ENCODE measurements at places on chromosomes 6 and 20. TPM values are rescaled to one million over a fixed set of nuclear protein-coding genes. Genes with fewer than 3 reads are reported as not detected.

DNA sequence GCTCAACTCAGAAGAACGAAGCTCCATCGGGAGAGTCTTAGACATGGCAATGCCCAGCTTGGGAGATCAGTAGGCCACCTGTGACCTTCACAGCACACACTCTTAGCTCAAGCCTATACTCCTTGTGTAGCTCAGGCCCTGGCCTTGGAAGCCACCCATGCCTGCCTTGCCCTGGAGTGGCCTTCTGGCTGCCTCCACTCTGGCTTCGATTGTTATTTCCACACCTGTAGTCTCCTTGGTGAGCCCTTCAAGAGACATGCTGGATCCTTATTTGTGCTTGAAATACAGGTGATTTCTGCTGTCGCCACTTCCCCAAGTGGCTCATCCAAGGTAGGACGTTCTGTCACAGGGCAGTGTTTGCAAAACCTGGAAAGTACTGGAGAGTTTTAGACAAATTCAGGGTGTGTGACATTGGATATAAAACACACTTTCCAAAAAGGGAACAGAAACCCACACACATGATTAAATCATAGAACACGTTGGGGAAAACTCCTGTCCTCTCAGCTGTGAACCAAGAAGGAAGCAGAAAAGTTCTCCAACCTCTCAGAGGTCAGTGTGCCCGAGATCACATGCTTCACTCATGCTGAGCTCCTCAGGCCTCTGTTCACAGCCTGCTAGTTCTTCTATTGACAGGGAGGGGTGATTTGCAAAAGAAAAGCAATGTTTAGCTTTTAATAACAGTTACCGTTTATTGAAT, 391.8 kb downstream of the CDC5L start:
- DNase-seq: no peak

GRCh38 chr6:109031416-109031815, 63.2 kb downstream of the SESN1 start:
- no peak for DNase-seq

Gene PROKR2
- not detected for total RNA-seq

Gene CCDC170
- not detected for total RNA-seq

Gene PTK6
- 0.49 TPM for total RNA-seq

Gene CDSN
- total RNA-seq: not detected

DNA sequence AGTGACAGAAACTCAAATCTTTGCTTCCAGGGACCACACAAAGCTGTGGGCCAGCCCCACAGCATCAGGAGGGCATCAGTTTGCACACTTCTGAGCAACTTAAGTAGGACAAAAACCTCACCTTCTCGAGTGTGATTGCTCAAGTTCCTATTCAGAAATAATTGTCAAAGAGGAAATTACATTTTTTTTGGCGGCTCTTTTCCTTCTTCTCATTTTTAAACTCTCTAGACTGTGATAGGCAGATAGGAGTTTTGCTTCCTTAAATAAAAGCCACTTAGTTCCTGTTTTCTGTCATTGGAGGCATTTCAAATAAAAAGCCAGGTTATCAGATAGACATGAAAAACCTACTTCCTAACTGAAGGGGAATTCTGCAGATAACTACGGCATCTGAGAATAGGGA, 11.2 kb upstream of the TAGAP start:
- no peak for DNase-seq

DNA sequence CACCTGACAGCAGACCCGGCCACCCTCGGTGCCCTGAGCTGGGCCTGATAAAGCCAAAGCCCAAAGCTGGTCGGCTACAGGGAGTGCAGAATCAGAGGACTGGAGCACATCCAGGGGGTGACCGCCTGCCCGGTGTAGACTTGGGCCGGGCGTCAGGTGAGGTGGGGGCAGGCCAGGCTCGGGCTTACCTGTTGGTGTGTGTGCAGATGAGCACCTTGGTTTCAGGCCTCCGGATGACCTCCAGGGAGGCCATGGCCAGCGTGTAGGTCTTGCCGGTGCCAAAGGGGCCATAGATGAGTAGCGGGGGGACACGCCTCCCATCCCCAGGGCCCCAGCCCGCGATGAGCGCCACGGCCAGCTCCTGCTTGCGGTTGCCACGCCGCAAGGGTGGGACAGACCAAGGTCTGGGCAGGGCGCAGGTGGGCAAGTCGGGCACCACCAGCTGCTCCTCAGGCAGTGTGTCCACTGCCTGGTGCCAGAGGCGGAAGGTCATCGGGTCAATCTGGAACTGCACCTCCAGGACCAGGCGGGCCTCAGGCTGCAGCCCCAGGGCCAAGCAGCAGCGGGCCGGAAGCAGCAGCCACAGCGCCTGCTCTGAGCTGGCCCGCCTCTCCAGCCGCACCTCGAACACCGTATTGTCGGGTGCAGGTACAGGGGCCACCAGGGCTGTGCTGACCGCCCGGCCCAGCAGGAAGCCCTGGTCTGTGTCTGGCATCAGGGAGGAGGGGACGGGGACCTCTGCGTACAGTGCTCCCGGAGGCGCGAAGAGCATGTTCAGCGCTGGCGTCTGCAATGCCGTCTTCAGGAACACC, 5.7 kb downstream of the HELZ2 start:
- DNase-seq: no peak

- DNase-seq: no peak
Observed at GRCh38 chr6:97668716-97669115, 385.7 kb upstream of the MMS22L start.

DNA sequence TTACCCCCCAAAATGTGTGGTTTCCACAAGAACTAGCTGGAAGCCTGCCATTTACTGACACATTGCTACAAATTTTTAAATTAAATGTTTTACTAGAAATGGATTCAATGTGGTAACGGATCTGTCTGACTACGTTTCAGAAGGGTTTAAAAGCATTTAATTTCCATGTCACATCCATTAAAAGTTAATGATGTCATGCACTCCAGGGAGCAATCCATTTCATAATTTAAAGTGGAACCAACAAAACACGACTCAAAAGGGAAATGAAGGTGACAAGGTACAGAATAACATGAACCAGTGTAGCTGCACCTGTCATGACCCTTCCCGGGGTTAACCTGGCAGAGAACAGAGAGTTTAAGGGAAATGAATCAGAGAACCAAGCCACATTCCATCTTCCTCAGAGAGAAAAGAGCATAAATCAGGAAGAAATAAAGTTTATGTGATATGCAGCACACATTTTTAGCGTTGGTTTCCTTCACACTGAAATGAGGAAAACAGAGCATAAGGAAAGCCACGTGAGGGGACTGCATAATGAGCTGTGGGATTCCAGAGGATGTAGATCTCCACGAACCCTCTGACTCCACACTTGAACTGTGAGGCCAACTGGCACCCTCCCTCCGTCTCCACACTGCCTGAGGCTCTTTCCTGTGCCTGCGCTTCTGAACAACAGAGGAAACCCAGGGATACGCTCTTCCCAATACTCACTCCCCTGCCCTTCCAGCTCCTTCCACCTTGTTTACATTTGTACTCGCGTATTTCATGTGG, 170.3 kb upstream of the AHI1 start:
- no peak for DNase-seq

GRCh38 chr20:56628873-56629463, at the start of gene TFAP2C:
Gene TFAP2C (plus strand): TSS chr20:56629306. CDS start chr20:56629545, 239 bp downstream.
- DNase-seq: no peak

DNA sequence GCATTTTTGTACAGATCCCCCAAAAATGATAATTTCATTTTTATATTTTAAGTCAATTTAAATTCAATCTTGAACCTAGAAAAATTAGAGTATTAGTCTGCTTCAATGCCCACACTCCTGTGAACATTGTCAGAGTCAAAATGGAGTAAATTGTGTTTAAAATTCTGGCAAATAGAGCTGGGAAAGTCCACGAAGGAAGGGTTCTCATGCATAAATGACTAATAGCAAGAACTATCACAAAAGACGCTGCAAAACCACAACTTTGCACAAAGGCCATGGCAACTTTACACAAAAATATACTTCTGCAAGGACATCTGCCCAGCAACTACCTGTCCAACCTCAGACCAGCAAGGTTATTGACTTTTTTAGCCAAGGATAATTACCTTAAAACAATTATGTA, 203.2 kb upstream of the SMLR1 start:
- DNase-seq: no peak

Gene CGA
- not detected for total RNA-seq

DNA sequence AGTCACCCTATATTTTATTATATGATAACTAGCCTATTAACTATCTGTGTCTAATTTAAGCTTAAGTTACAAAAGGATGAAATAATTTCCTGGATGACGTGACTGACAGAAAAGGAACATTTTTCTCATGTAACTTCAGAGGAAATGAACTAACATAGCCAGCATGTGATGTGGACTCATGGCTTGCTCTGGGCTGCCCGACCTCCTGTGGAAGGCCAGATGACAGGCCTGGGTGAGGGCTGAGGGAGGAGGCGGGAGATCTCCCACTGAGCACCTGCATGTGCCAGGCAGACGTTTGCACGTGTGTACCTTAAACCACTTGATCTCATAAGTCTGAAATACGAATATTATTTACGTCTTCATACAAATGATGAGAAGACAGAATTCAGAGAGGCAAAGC, 321.1 kb downstream of the SYNE1 start:
- no peak for DNase-seq

GRCh38 chr6:3737149-3737830, 14.2 kb downstream of the PXDC1 start:
- no peak for DNase-seq

DNA sequence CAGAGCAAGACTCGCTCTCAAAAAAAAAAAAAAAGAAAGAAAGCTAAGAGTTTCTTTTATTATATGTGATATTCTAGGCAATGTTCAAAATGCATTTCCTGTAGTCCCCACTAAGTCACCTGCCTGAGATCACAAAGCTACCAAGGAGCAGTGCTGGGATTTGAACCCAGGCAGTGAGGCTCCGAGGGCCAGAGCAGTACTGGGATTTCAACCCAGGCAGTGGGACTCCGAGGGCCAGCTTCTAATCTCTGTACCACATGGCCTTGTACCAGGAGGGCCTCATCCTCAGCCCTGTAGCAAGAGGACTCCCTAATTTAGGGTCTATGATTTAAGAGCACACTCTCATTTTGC, 39.7 kb downstream of the ZMYND8 start:
- DNase-seq: no peak
